Stimulated activated CD4-positive, alpha-beta T cell treated with anti-CD3 and anti-CD28 coated beads, Interleukin-4, amount 100 ng/mL, for 4 hours (primary cell): ENCODE measurements at places on chromosomes 5 and 9.

DNA sequence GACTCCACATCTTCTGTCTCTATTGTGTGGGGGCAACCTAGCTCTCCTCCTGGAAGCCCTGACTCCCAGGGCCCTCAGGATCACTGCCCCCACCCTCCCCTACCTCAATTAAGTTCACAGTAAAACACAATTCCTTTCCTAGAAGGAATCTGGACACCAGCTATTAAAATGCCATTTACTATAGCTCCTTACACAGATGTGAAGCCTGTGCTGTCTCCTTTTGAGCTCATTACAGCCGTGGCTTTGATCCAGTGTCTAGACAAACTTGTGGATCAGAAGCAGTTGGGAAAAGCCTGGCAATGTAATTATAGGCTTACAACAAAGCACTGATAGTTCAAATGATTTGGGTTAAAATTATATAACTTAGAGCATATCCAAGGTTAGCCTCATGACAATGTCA, 107.0 kb upstream of the SMIM23 start:
- DNase-seq: no peak

GRCh38 chr5:2217219-2217618, 334.5 kb upstream of the IRX4 start:
- DNase-seq: no peak

- no peak for DNase-seq
Observed at GRCh38 chr5:10885026-10885425, 124.0 kb upstream of the DAP start.

- DNase-seq: no peak
Observed at GRCh38 chr5:82698026-82698425, 379.2 kb downstream of the TMEM167A start.

DNA sequence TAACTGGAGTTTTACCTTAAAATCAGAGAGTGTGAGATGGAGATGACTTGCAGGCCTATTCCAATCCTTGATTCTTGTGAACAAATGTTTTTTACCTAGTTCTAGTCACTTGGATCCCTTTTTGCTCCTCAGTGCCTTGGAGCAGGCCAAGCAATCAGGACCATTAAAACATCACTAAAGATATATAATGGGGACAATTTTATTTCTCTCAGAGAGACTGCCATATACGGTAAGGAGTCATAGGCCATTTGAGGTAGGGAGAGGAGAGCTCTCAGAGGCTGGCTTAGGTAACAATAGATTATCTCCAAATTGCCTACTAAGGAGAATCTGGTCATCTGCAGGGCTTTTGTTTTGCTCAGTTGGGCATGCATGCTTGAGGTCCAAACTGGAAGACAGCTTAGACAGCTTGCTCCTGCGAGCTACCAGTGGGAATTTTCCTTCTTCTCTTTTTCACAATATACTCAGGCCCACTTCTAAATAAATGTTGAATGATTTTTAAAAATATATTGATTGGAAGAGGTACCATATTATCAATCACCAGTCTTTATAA, 44.0 kb downstream of the FREM1 start:
- DNase-seq: no peak

- DNase-seq: no peak
Observed at GRCh38 chr5:58816181-58816731, 233.4 kb downstream of the RAB3C start.

- DNase-seq: no peak
Observed at GRCh38 chr5:43312076-43312661, 1.0 kb downstream of the HMGCS1 start.

- no peak for DNase-seq
Observed at GRCh38 chr5:131375351-131375750, 111.5 kb downstream of the CDC42SE2 start.

- no peak for DNase-seq
Observed at GRCh38 chr5:31604240-31604639, 34.7 kb upstream of the PDZD2 start.

DNA sequence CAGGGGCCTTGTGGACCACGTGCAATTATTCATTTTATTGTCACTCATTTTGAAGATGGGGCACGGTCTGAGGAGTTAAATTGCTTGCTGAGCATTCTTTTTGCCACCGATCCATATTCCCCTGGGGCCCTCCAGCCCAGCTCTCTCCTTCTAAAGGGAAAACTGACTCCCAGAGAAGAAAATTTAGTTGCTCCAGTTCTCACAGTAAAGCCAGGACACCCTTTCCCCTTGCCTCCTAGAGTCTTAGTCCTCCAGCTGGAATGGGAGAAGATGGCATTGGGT, 1.0 kb upstream of the PANK3 start:
- no peak for DNase-seq

DNA sequence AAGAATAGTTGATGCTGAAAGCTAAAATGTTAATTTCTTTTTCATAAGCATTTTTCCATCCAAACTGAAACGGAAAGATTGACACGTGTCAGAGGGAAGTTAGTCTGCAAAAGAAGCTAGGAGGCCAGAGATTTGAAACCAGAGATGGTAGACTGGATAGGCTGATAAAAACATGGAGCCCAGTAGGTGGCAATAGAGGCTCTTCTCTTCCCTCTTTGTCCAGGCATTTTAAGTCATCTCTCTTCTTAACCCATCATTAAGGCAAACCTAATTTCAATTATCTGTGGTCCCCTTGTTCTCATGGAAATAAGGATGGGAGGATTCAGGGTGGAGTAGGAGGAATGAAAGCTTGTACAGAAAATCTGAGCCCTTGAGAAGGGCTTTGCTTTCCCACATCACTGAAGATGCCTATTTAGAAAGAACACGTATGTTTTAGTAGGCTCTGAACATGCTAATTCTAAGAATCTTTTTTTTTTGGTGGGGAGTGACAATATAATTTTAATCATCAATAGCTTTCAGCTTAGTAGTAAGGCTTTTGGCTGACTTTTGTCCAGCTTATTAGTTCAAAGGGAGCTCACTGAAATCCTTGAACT, 66.6 kb downstream of the ZNF474 start:
- DNase-seq: no peak

DNA sequence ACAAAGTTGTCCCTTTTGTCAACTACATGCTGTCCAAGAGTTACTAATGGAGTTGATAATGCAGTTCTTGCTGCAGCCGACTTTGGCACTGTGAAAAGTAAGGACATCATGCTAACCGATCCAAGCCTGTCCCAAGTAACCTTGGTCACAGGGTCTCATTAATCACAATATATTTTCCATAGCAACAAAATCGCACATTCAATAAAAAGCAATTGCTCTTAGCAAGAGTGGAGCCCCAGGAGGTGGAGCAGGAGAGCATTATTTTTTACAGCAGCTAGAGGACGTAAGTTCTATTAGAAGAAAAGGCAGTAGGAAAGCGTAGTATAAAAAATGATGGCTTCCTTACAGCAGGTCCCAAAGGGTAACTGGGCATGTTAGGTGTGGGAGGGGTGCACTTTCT, 570.3 kb downstream of the EBF1 start:
- no peak for DNase-seq

- no peak for DNase-seq
Observed at GRCh38 chr5:151264113-151264512, 11.1 kb downstream of the GM2A start.

GRCh38 chr9:88750832-88751360, 215.9 kb downstream of the NXNL2 start:
- no peak for DNase-seq

- DNase-seq: no peak
Observed at GRCh38 chr9:112860451-112860850, 30.2 kb downstream of the SLC46A2 start.

- DNase-seq: no peak
Observed at GRCh38 chr9:112422417-112423148, 42.7 kb downstream of the HSDL2 start.

DNA sequence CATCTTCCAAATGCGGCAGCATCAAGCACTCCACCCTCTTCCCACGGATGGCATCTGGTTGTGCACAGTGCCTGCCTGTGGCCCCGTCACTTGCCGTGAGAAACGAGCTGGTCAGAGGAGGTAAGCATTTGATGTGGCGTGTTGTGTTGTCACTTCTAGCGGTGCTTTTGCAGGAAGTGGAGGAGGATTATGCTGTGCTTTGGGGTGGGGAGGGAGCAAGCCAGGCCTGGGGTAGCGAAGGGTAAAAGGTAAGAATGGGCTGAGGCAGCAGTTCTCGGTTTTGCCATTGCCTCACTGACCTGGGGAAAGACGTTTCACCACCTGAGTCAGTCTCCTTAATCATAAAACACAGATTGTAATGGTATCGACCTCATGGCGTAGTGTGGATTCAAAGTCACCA, 2.3 kb upstream of the POMT1 start:
- peak; percentile 72 for DNase-seq

DNA sequence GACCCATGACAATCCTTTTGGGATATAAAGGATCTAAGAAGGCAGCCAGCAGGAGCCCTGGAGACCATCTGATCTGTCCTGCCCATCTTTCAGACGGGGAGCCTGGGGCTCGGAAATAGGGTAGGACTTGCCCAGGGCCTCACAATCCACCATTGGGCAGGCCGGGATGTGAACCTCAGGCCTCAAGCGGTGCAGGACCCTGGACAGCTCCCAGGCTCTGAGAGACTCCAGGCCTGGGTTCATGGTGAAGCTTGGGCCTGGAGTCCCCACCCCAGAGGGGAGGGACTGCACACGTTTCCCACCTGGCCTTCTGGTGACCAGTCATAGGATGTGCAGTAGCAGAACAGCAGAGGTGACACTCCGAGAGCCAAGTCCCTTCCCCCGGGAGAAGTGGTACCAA, 36.6 kb upstream of the RAPGEF1 start:
- no peak for DNase-seq

DNA sequence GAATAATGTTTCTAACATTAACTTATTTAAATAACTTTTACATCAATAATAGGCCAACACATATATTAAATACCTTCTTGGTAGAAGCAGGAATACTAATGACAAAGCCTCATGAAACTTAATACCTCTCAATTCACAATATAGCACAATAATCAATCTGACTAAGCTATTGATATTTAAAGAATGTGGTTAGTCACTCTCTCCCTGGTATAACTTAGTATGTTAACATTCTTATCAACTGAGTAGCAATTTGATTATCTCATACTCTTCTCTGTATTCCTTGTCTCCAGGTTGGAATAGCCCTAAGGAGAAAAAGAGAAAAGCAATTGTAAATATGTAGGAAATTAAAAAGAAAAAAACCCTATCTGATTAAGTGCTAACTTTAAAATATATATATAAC, 4.9 kb upstream of the PGGT1B start:
- DNase-seq: no peak

DNA sequence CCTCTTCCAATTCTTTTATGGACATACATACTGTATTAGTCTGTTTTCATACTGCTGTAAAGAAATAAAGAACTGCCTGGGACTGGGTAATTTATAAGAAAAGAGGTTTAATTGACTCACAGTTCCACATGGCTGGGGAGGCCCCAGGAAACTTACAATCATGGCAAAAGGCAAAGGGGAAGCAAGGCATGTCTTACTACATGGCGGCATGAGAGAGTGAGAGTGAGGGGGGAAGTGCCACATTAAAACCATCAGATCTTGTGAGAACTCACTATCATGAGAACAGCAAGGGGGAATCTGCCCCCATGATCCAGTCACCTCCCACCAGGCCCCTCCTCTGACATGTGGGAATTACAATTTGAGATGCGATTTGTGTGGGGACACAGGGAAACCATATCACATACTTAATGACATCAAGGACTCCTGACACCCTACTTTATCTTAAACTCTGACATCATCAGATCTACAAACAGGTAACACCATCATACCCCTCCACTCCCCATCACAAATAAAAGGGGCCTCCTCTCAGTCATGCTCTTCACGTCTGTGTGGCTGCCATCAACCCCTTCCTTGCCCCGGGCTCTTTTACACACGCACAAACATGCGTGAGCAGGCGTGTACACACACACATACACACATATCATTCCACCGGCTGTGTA, 9.7 kb downstream of the ANKRD33B start:
- no peak for DNase-seq

DNA sequence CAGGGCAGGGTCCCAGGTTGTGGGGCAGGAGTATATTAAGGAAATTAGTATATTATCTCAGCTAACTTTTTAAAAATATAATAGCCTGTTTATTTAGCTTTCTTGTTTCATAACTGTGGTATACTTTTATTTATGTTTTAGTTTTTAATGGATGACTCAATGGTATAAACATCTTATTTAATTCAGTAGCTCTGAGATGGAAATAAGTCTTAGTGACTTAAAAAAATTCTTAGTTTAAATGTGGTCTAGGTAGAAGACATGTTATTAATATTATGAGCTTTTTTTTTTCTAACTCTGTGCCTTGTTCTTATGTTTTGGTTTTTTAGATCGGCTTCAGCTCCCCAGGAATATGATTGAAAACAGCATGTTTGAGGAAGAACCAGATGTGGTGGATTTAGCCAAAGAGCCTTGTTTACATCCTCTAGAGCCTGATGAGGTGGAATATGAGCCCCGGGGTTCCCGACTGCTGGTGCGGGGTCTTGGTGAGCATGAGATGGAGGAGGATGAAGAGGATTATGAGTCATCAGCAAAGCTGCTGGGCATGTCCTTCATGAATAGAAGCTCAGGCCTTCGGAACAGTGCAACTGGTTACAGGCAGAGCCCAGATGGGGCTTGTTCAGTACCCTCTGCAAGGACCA, 43.1 kb downstream of the LNPEP start:
- DNase-seq: no peak

DNA sequence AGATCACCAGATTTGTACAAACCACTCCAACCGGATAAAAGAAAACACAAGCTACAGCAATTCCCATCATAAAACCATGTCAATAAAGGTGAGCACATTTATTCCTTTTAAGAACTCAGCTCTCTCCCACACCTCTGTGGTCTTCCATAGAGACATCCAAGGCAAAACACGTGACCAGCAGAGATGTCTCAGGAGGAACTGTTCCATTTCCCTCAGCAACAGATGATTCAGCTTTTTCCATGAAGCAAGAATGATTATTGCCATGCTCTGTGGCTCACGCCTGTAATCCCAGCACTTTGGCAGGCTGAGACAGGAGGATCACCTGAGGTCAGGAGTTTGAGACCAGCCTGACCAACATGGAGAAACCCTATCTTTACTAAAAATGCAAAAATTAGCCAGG, 15.8 kb downstream of the GZMK start:
- no peak for DNase-seq

DNA sequence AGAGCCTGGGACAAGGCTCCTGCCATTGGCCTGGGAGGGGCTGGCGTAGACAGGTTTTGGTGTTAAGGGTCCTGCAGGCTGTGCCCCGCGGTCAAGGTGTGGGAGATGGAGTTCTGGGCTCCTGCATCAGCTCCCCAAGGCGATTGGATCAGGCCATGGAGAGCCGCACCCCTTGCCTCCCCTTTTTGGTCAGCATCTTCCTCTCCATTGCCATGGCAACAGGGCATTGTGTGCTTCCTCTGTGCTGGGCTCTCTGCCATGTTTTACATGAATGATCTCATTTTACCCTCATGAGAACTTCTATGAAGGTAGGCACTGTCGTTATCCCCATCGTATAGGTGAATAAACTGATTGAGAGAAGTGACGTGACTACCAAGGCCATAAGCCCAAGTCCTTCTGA, 344.3 kb upstream of the CLINT1 start:
- DNase-seq: no peak

DNA sequence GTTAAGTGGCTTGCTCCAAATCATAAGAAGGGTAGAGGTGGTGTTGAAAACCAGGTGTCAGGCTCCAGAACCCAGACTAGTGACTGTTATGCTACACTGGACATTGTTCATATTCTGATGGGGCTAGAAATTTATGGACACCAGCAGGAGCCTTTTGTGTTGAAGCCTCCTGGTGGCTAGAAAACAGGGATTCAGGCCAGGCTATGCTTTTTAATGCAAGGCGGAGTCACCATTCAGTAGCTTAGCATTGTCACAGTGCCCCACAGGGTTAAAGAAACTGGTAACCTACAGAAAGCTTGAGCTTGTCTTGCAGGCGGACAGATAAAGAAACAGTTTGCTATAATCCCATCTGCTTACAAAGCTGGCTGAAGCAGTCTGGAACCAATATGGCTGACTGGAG, 23.0 kb upstream of the GOLM1 start:
- no peak for DNase-seq

GRCh38 chr5:112811023-112811422, 50.1 kb upstream of the SRP19 start:
- DNase-seq: no peak
